ENCODE measurements at places on chromosomes 1 and 21.

DNA sequence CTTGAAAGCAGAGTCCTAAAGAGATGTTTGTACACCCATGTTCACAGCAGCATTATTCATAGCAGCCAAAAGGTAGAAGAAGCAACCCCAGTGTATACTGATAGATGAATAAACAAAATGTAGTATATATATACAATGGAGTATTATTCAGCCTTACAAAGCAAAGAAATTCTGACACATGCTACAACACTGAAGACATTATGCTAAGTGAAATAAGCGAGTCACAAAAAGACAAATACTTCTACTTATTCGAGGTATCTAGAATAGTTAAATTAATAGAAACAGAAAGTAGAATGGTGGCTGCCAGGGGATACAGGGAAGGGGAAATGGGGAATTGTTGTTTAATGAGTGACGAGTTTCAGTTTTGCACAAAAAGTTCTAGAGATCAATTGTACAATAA lies 23.5 kb downstream of the COP1 start:
- no peak for DNase-seq

DNA sequence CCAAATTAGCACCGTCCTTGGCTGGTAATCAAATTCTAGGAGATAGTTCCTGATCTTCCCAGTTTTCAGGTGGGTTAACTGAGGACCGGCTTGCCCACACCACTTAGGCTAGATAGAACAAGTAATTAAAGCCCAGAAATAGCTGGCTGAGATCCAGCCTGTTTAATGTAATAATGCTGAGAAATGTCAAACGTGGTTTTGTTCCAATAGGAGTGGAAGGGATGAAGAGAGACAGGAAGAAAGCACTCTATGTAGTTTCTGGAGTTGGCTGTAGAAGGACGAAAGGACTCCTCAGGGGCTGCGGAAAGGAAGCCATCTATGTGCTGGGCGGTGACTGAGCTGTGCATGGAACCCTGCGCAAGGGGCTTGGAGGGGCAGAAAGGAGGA lies 18.6 kb downstream of the NAV1 start:
- no peak for DNase-seq

DNA sequence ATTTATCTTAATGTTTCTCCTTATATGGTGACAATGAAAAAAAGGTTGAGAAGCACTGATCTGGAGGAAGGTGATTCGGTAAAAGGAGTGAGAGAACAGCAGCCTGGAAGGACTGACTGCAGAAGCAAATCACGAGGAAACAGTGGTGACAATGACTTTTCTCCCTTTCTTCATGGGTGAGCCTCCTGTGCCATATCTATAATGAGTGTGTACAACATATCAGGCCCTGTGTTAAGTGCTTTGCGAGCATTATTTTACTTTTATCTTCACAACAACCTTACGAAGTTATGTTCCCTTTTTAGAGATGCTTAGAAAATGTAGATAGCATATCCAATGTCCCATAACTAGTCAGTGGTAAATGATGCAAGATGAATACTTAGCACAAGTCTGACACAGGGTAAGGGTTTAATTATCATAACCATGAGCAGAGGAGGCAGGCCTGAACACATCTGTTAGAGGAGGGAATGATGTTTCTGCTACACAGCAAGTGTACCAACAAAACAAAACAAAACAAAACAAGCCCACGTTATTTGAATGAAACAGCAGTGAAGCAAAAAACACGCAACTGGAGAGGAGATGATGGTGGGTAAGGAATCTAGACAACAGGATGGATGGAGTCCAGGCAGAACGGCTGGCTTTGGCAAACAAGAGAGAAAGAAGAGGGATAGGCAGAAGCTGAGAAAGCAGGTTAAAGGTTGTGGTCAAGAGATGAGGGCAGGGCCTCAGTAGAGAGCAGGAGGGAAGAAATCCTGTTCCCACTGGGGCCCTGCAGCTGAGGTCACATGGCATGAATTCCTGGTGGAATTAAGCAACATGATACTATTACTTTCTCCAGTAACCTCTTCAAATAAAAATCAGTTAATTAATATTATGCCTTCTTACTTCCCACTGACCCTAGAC lies 29.6 kb downstream of the GNG12 start:
- no peak for DNase-seq

GRCh38 chr1:55695552-55695951 lies 480.4 kb upstream of the USP24 start:
- DNase-seq = no peak

DNA sequence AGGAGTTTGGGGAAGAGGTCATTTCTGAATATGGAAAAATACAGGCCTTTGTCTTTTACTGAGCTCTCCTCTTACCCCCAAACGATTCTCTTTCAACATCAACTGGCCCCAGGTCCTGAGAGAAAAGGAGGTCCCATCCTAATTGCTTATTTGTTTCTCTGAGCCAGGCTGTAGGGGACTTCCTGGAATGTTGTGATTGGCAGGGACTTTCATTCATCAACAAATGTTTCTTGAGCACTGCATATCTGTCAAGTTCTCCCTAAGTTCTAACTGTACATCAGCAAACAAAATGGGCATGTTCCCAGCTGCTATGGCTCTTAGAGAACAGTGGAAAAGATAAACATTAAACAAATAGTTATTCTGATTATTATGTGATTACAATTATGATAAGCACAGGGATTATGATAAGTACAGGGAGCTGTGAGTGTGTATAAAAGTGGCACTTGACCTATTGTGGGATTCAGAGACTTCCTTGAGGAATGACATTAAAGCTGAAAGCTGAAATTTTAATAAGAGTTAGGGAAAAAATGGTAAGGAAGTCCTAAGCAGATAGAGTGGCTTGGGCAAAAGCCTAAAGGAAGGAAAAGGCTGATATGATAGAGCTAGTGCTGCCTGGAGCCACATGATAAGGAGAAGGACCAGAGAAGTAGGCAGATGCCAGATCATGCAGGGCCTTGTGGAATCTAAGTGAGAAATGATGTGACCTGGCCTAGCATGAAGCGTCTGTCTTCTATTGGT lies 11.6 kb downstream of the GPX7 start:
- DNase-seq = no peak
